Activated T-helper 1 cell treated with Interleukin-2 at 50 U/mL for 16 hours (primary cell): ENCODE measurements at places on chromosomes 13 and 19.

DNA sequence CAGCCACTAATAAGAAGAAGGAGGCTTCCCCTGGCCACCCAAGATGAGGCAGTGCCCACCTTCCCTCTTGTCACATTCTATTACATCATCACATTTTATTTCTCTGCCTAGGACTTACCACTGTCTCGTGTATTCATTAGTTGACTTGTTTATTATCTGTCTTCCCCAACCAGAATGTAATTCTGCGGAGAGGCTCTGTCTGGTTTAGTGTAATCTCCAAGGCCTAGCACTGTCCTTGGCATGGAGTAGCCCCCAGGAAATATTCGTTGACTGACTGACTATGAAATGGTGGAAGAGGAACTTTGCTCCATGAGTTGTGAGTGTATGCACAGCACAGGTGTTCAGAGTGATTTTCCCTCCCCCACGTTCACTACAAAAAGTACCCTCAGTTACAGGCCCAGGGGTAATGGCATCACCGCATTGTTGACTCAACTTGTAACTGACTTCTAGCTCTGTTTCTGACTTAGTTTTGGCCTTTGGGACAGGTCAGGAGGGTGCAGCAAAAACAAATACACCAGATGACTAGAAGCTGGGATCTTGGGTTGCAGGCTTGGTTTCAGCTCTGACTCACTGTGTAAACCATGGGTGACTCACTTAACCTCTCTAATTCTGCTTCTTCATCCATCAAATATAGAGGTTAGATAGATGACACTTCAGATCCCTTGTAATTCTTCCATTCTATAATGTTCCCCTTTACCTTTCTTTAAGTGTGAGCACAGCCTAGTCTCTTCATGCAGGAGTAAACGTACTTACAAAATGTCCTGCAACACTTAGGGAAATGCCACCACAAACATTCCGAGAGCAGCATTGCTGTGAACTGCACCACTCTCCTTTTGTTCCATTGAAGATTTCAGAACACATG is 229.7 kb downstream of the KCNRG start:
- DNase-seq, result no peak

DNA sequence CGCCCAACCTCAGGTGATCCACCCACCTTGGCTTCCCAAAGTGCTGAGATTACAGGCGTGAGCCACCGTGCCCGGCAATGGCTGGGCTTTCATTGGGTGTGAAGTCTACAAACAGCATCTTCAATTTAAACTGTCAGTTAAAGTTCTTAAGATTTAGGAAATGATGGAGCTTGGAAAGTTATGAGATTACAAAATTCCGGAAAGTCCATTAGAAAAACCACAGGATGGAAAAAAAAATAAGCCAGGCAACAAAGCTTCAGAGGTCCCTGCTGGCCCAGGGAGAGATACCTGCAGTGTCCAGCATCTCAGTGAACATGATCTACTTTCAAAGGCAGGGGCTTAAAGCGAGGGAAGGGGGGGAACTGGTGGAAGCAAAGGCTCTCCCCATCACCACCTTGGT is 4.6 kb upstream of the ZNF587B start:
- no peak for DNase-seq

- no peak for DNase-seq
Observed at GRCh38 chr19:47615714-47616113, 6.8 kb downstream of the BICRA start.

DNA sequence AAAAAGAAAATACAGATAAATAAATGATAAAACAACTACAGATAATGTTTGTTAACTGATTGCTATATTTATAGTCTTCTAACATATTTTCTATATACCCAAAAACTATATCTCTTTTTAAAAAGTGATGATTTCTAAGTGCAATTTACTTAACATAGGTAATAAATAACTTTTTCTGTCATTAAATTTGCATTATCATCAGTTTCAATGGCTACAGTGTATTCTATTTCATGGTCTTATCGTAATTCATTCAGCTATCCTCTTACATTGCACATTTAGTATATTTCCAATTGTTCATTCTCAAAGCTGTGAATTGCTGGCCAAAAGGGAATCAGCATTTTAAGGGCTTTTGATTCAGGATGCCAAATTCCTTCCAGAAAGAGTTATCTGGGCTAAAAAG is 3.6 kb downstream of the ZNF180 start:
- no peak for DNase-seq

- no peak for DNase-seq
Observed at GRCh38 chr13:97142452-97142851, 79.7 kb upstream of the MBNL2 start.
